ENCODE measurements at places on chromosomes 11 and 22. TPM values are rescaled to one million over a fixed set of nuclear protein-coding genes. Genes with fewer than 3 reads are reported as not detected.

CHRM1 gene
- not detected for total RNA-seq

MPPED1 gene
- not detected for total RNA-seq

MS4A15 gene
- not detected for total RNA-seq

OR51B4 gene
- total RNA-seq, result not detected

DNA sequence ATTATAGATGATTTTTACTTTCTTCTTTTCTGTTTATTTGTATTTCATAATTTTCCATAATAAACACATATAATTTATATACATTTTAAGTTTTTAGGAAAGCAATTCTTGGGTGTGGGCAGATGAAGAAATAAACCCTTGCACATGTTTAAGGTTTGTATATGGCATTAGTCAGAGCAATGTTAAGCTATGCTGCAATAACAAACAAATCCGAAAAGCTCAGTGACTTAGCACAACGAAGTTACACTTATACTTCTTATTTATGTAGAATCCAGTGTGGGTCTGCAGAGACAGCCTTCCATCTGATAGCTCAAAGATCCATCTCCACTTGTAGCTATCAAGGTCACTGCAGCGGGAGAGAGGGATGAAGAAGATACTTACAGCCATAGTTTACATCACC is 68.5 kb upstream of the BARX2 start:
- H3K4me3 ChIP-seq, result no peak overlapping the region
- no peak for DNase-seq
- no peaks in the 10 kb centered on the region for H3K4me1 ChIP-seq
- no peak overlapping the region for H3K27ac ChIP-seq
- H3K36me3 ChIP-seq, result no peaks in the 10 kb centered on the region

DNA sequence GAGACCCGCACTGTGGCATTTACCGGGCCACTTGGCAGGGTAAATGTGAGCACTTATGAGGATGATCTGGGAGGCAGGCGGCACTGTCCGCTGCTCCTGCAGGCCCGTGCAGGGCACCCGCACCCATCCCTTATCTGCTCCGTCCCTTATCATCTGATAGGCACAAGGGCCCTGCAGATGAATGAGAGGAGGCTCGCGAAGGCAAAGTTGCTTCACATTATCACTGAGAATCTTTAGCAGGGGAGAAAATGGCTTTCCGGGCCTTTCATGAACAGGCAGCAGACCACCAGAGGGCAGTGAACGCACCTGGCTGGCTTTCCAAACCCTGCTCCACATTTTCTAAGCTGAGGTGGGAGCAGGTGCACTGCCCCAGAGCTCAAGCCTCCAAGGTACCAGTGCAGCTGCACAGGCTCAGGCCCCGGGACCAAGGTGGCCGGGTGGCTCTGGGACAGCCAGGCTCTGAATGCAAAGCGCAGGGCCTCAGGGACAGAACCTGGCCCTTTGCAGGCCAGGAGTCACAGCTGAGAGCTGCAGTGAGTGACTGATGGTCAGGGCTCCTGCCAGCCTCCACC is 165.6 kb downstream of the SHANK2 start:
- H3K36me3 ChIP-seq, result no peaks in the 10 kb centered on the region
- H3K4me1 ChIP-seq, result no peaks in the 10 kb centered on the region
- H3K27ac ChIP-seq, result no peak overlapping the region
- no peak overlapping the region for H3K4me3 ChIP-seq
- no peaks in the 10 kb centered on the region for H3K27me3 ChIP-seq

DNA sequence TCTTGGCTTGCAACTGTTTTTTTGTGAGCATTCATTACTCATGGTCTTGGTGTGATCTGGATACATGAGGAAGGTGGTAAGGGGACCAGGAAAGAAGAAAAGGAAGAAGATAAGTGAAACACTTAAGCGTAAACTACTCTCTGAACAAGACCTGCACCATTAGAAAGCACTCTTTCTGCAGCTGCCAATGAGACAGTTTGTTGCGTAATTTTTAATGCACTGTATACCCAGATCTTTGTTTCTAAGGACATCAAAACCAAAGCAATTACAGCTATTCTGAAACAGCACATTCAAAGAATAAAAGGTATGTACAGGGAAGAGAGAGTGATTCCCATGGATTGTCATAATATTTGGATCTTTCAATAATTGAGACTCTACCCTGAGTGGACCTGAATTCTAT is 147.4 kb downstream of the BLID start:
- H3K4me3 ChIP-seq, result no peak overlapping the region
- no peaks in the 10 kb centered on the region for H3K4me1 ChIP-seq
- no peak overlapping the region for H3K27ac ChIP-seq
- no peaks in the 10 kb centered on the region for H3K27me3 ChIP-seq

GRCh38 chr11:106222626-106223025 is 145.2 kb downstream of the AASDHPPT start:
- no peaks in the 10 kb centered on the region for H3K36me3 ChIP-seq
- H3K27me3 ChIP-seq, result no peaks in the 10 kb centered on the region
- DNase-seq, result no peak
- H3K4me1 ChIP-seq, result no peaks in the 10 kb centered on the region
- H3K27ac ChIP-seq, result no peak overlapping the region

DNA sequence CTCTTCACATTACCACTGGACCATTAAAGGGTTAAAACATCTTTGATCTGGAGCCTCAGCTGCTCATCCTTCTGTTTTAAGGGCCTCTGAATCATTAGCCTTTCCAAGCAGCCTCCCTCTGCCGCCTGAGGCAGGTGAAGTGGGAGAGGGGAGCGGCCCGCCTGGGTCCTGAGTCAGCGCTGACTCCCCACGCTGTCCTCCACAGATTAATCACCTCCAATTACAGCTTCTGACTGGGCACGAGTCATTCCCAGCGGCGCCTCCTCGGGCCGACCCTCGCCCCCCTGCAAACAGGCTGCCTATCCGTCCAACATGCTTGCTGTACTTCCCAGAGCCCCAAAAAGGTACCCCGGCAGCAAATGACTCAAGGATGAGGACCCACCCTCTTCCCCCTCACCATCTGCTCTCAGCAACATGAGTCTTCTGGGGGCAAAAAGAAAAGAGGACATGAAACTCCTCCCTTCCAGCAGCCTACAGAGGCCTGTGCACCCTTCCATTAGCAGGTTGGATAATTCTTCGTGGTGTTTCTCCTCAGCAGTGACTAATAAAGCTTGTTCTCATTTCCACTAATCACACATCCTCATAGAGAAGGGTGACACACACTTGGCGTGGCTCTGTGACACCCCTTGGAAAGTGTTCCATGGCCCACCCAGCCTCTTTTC is 44.3 kb upstream of the JAM3 start:
- H3K36me3 ChIP-seq, result no peaks in the 10 kb centered on the region
- no peak overlapping the region for H3K4me3 ChIP-seq
- DNase-seq, result no peak
- H3K27me3 ChIP-seq, result peaks cover 13% of the 10 kb centered on the region
- H3K27ac ChIP-seq, result no peak overlapping the region

DNA sequence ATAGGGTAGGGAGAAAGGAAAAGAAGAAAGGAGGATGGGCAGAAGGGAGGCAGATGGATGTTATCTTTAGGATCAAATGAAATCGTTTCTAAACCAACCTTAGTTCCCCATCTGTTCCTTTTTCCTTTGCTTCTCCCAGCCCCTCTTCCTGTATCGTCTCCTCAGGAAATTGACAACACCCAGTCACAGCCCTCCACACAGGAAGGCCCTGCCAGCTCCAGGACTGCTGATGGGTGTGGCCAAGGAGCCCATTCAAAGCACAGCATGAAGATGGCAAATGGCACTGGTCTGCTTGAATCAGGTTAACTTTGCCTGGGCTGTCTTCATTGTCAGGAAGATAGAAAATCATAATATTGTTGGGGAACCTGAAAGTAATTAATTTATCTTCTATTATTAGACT is 164.8 kb downstream of the C11orf87 start:
- no peak overlapping the region for H3K4me3 ChIP-seq
- H3K4me1 ChIP-seq, result no peaks in the 10 kb centered on the region
- DNase-seq, result no peak
- no peaks in the 10 kb centered on the region for H3K36me3 ChIP-seq
- H3K27me3 ChIP-seq, result no peaks in the 10 kb centered on the region
- no peak overlapping the region for H3K27ac ChIP-seq

DNA sequence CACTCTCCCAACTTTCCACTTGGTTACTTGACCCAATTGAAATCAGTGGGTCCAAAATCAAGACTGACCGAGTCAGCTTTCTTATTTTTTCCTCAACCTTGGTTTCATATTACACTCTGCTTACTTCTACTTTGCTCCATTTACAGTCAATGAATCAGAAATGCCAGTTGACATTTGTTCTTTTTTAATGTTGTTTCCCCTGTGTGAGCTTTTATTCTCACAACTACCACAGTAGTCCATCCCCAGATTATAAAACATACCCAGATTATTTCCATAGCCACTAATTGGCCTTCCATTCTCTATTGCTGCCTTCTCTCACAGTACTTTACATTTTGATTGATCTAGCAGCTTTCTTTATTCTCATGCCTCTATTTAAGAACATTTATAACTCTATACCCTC is 50.0 kb downstream of the DNAJC24 start:
- H3K36me3 ChIP-seq, result peaks cover 1% of the 10 kb centered on the region
- DNase-seq, result no peak
- no peaks in the 10 kb centered on the region for H3K4me1 ChIP-seq
- no peaks in the 10 kb centered on the region for H3K27me3 ChIP-seq
- no peak overlapping the region for H3K4me3 ChIP-seq

- DNase-seq, result no peak
- H3K4me1 ChIP-seq, result no peaks in the 10 kb centered on the region
- no peak overlapping the region for H3K27ac ChIP-seq
- H3K36me3 ChIP-seq, result no peaks in the 10 kb centered on the region
Observed at GRCh38 chr11:2741006-2741376, 41.2 kb upstream of the KCNQ1OT1 start.

GRCh38 chr11:35623621-35624168 is 5.4 kb downstream of the FJX1 start:
- H3K36me3 ChIP-seq, result no peaks in the 10 kb centered on the region
- no peak overlapping the region for H3K4me3 ChIP-seq
- no peak overlapping the region for H3K27ac ChIP-seq
- peaks cover 63% of the 10 kb centered on the region for H3K27me3 ChIP-seq

- H3K36me3 ChIP-seq, result no peaks in the 10 kb centered on the region
- DNase-seq, result no peak
- H3K4me1 ChIP-seq, result no peaks in the 10 kb centered on the region
- H3K27ac ChIP-seq, result no peak overlapping the region
- no peaks in the 10 kb centered on the region for H3K27me3 ChIP-seq
- H3K4me3 ChIP-seq, result no peak overlapping the region
Observed at GRCh38 chr11:30605036-30605605, 19.0 kb upstream of the MPPED2 start.

GRCh38 chr11:83403691-83404389 is 117.7 kb upstream of the CCDC90B start:
- DNase-seq, result no peak
- no peak overlapping the region for H3K27ac ChIP-seq
- no peak overlapping the region for H3K4me3 ChIP-seq
- H3K27me3 ChIP-seq, result no peaks in the 10 kb centered on the region
- no peaks in the 10 kb centered on the region for H3K4me1 ChIP-seq

- no peak overlapping the region for H3K27ac ChIP-seq
- H3K4me1 ChIP-seq, result no peaks in the 10 kb centered on the region
- H3K36me3 ChIP-seq, result no peaks in the 10 kb centered on the region
- no peak for DNase-seq
- H3K4me3 ChIP-seq, result no peak overlapping the region
Observed at GRCh38 chr11:94678236-94678635, 89.9 kb upstream of the AMOTL1 start.

GRCh38 chr11:32279672-32280071 is 155.7 kb downstream of the WT1 start:
- H3K27ac ChIP-seq, result no peak overlapping the region
- no peak for DNase-seq
- H3K4me1 ChIP-seq, result peaks cover 3% of the 10 kb centered on the region
- H3K4me3 ChIP-seq, result no peak overlapping the region

DNA sequence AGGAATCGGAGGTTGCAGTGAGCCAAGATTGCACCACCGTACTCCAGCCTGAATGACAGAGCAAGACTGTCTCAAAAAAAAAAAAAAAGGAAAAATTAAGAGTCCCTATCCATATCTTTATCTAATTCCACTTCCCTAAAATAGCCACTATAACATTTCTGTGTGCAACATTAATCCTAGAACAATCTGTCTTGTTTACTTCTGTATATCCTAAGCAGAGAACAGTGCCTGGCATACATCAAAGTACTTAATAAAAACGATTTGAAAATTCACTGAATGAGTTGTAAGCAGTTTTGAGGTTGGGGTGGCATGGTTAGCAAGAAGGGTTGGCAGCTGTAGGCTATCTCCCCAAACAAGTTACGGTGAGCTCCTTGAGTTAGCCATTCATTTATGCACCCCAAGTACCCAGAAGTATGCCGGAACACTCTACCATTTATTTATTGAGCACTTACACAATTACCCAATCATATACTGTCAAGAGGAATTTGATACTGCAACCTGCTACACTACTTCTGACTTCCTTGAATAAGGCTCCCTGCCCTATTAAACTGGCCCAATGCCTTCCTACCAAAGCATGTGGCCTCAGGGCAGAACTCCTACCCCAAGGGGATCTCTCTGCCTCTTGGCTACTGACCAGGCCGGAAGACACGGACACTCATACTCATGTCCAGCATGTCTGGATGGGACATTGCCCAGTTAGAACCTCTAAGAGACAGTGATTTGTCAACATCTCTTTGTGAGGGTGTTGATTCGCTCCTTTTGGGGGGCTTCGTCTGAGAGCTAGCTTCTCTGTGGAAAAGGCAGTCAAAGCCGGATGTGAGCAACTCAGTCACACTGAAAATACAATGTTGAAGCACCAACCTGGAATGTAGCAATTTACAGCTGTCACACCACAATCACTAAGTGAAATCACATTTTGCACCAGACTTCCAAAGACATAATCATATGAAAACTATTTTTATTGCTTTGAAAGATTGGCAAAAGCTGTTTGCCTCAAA is 16.3 kb upstream of the TMEM41B start:
- peaks cover 3% of the 10 kb centered on the region for H3K27me3 ChIP-seq
- DNase-seq, result no peak
- no peaks in the 10 kb centered on the region for H3K36me3 ChIP-seq
- H3K27ac ChIP-seq, result no peak overlapping the region
- peaks cover 3% of the 10 kb centered on the region for H3K4me1 ChIP-seq

DNA sequence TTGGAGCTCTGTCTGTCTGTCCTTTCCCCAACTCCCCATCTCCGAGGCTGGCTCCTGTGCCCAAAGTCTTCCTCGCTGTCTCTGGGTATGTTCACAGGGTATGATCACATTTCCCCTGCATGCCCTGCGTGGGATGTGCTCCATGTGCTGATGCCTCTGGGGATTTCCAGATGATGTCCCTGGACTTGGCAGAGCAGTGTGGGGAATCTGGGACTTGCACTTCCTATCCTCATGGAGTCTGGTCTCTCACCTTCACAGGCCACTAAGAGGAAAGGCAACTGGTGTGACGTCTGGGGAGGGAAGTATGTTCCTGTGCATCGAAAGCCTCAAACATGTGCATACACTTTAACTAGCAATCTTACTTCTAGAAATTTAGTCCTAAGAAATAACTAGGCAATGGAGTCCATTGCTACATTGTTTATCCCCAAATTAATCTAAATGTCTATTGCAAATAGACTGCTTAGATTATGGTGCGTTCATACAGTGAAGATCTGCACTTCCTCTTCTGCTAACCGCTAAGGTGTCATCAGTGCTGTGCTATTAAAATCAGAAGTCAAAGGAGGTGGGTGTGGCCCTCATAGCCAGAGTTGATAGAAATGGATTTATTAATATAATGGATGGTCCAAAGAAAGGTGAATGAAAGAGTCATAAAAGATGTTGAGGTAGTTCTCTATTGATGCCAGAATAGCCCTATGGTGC is 20.8 kb downstream of the TIMP3 start:
- H3K4me3 ChIP-seq, result no peak overlapping the region
- no peaks in the 10 kb centered on the region for H3K4me1 ChIP-seq
- DNase-seq, result no peak
- H3K36me3 ChIP-seq, result no peaks in the 10 kb centered on the region

Measured in activated T-helper 2 cell treated with anti-CD3 and anti-CD28 coated beads, Interferon-gamma antibody, Interleukin-2, Interleukin-4, amounts not matched to agents 10 μg/mL and 5 μg/mL and 100 μg/mL, durations not matched to agents 14 hours and 24 hours and 36 hours (primary cell).